Stimulated activated CD4-positive, alpha-beta T cell treated with anti-CD3 and anti-CD28 coated beads, Interleukin-1b, Interleukin-23, amount 100 ng/mL, for 24 hours (primary cell): ENCODE measurements at places on chromosomes 4 and X.

DNA sequence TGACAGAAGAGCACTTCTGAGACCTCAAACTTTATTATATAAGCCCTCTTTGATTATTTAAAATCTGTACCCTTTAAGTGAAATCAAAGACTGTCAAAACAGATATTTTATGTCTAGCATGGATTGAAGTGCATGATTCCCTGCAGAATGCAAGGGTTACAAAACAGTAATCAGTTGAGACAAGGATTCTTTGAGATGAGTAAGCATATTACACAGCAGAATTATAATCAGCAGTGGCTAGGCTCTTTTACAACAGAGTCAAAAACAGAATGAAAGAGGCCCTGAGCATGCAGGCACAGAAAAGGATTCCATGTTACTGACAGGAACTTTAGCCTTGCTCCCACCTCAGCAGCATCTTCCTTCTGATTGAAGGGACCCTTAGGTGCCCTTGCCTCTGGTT lies 487.9 kb upstream of the GALNT7 start:
- no peak for DNase-seq

- no peak for DNase-seq
These were observed 420 bp downstream of the CC2D2A start for GRCh38 chr4:15470128-15470475.

- no peak for DNase-seq
These were observed 42.8 kb downstream of the TENM3 start for GRCh38 chr4:182286035-182286434.

- no peak for DNase-seq
These were observed 45.6 kb downstream of the RAPGEF2 start for GRCh38 chr4:159148441-159148840.

- no peak for DNase-seq
These were observed 1.0 kb upstream of the SNCA start for GRCh38 chr4:89837993-89838390.

DNA sequence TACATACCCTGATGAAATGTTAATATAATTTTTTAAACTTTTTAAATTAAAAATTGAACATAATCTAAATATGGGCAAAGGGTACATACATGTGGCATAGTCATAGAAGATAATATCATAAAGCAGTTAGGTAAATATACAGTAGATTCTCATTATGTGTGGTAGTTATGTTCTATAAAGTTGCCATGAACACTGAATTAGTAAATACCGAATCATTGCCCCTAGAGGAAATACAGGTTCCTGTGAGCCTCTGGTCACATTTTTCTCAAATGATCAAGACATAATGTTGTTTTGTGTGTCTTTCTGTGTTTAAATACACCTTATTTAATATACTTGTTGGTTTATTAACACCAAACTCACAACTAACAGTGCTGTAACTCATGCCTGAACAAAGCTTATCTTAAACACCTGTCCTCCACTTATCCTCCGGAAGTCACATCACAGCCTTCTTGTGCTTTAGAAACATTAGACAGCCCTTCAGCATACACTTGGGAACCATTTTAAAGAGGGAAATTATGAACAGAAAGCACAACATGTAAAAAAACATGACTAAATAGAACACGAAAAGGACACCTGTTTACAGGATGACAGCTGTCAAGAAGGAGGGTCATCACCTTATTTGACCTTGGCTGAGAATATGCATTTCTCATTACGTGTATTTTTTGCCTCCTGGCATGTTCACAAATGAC lies 169.4 kb upstream of the NAP1L5 start:
- no peak for DNase-seq

GRCh38 chr4:100929135-100929534 lies 411.3 kb upstream of the EMCN start:
- no peak for DNase-seq
